ENCODE measurements at places on chromosomes 5 and 9. TPM values are rescaled to one million over a fixed set of nuclear protein-coding genes. Genes with fewer than 3 reads are reported as not detected.

GRCh38 chr5:147483961-147484707, 25.7 kb downstream of the DPYSL3 start:
- DNase-seq = peak; percentile 74

- no peak for DNase-seq
Measured at GRCh38 chr9:105194234-105194633, 50.2 kb upstream of the SLC44A1 start.

GRCh38 chr9:129752900-129753729, at the start of gene PTGES:
PTGES (minus strand) TSS chr9:129753042; CDS start chr9:129753012, 30 bp downstream.
- DNase-seq = peak; percentile 88

- no peak for DNase-seq
Measured at GRCh38 chr5:67002832-67003684, 193.5 kb downstream of the CD180 start.

GRCh38 chr5:6822068-6822467, 108.8 kb downstream of the TENT4A start:
- no peak for DNase-seq

MYMK gene
- not detected for polyA plus RNA-seq

RGMB gene
- 14.6 TPM for polyA plus RNA-seq

Measured in left lung (tissue), 14 donors.